ENCODE measurements at places on chromosomes 1 and 21.

GRCh38 chr1:59005491-59006288 is 221.8 kb upstream of the JUN start:
- DNase-seq = no peak

DNA sequence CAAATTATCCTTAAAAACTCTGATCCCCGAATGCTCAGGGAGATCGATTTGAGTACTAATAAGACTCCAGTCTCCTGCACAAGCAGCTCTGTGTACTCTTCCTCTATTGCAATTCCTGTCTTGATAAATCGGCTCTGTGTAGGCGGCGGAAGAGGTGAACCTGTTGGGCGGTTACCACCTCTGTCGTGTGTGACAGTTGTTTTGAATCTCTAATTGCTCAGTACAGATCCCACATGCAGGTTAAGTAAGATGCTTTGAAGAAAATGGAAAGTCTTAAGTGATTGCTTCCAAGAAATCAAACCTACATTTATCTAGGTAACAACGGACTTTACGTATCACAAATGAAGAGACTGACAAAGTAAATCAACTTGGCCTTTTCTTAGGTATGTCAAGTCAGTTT is 35.5 kb downstream of the COA6 start:
- DNase-seq = no peak

DNA sequence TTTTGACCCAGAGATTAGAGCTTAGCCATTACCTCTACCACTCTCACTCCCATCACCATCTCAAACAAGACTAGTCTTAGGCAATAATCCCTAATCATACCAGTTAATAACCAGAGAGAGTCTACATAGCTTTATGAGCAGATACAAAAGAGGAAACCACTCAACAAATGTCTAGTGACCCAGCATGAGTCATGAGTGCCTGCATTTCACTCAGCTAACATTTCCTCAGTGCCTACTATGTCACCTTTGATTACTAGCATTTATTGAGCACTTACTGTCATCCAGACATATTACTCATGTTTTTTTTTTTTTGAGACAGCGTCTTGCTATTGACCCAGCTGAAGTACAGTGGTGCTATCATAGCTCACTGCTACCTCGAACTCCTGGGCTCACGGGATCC is 35.9 kb upstream of the GALNT2 start:
- DNase-seq = no peak

DNA sequence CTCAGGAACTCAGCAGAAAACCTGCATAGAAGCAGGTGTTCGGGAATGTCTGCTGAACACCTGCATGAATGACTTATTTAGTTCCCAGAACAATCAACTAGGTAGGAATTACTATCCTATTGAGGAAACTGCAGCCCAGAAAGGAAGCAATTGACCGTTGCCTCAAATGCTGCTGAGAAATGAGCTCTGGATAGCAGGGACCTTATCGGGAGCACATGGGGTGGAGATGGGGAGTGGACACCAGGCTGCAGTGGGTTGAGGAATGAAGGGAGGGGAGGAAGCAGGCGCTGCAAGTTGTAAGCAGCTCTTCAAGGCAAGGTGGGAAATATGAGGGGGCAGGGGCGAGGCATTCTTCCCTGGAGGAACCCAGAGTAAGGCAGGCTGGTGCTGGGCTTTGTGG is 10.8 kb upstream of the CDCP2 start:
- DNase-seq = no peak

DNA sequence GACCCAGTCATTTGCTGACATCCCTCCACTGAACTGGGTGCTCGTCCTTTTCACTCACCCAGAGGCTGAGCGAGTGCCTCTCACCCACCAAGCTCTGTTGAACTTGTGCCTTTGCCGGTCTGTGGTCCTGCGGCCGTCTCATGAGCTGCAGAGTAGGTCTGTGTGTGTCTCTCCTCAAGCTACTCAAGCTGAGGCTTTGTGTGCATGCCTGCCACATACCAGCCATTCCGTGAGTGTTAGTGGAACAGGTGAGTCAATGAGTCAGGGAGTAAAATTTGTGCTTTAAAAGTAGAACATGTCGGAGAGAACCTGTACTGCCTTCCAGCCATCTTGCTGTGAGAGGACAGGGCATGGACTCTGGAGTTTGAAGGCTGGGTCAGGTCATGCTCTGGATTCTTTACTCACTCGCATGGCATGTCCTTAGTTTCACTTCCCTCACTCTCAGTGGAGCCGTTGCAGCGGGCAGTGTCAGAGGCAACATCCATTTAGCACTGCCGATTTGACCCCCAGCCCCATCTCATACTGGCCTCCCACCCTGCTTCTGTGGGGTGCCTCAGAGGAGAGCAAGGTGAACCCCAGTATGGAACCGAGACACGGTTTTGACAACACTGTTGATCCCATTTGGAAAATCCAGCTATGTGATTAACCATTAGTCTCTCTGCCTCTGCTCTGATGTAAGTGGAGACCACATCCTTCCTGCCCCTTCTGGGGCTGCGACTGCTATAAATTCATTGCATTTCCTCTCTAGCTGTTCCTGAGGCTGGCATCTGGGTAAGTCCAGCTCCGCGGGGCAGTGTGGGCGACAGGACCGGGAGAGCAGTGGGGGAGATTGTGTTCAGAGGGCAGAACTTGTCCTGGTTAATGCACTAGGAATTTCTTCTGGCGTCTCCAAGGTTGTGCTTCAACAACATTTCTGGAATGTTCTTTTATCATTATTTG is at the start of gene NLRP3:
Gene NLRP3 (plus strand): TSS at position 751 of the 939 bp plus-strand sequence. CDS start 2,628 bp downstream, outside the sequence.
- peak; percentile 34 for DNase-seq

DNA sequence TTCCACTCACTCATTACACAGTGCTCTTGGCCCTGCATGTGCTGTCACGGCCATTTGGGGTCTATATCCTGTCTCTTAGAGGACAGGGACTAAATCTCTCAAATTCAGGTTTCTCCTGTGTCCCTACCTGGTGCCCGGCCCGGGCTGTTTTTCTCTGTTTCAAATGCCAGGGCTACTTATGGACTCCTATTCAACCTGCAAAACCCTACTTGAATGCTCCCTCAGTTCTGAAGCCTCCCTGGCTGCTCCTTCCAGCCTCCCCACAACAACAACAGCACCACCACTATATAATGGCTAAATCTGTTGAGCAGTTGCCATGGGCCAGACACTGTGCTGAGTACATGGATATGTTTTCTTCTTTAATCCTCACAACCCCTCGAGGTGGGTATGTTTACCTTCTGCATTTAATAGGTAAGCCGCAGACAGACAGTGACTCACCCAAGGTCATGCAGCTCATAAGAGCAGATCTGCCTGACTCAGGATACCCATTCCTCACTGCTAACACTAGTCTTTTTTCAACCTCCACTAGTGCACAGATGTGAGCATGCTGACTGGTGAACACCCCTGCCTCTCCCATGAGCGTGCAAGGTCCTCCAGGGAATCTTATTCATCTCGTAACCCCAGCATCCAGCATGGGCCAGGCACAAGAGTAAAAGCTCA is 29.9 kb downstream of the DHRS3 start:
- peak; percentile 14 for DNase-seq

DNA sequence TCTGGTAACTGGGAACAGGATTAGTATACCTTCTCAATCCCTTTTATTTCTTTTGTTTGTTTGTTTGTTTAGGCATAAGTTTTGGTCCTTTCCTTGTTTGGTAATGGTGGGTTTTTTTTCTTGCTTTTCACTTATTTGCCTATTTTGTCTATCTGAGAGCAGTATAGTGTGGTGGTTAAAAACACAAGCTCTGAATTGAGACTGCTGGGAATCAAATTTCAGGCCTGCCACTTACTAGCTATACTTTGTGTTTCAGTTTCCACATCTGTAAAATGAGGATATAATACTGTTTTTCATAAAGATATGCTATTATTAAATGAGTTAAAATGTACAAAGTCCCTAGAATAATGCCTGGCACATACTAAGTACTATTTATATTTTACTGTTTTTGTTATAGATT is 81.6 kb upstream of the IVNS1ABP start:
- DNase-seq = no peak

GRCh38 chr1:218402786-218403120 is 57.6 kb downstream of the TGFB2 start:
- no peak for DNase-seq

DNA sequence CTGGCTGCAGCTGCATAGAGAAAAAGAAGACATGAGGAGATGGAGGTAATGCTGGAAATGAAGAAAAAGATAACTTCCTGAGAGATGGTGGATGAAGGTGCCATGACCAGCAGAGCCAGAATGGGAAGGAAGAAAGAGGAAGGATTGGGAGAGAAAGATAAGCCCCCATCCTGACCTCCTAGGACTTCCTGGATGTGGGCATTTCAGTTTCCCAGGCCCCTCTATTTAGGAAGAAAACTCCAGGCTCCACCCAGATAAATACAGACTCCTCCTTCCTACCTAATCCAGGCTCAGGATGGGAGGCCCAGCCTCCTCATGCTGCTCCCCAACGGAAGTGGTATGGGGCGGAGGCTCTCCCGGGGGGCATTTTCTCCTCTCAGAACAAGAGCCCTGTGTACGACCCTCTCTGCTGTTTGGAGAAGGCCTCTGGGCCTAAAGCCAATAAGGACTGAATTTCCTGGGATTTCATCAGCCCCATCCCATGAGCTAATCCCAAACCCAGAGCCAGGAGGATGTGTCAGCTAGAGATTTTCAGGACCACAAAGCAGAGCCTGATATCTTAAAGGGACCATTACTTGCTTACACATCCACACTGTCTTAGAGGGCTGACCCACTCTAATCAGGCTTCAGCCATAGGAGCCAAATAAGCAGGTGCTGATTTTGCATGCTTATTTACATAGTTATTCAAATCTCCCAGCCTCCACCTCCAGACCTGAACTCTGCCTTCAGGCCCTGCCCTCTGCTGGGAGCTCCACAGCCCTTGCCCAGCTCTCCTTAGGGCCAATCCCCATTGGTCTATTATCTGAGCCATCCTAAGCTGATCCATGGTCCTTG is 5.1 kb upstream of the ARHGEF2 start:
- peak; percentile 67 for DNase-seq

DNA sequence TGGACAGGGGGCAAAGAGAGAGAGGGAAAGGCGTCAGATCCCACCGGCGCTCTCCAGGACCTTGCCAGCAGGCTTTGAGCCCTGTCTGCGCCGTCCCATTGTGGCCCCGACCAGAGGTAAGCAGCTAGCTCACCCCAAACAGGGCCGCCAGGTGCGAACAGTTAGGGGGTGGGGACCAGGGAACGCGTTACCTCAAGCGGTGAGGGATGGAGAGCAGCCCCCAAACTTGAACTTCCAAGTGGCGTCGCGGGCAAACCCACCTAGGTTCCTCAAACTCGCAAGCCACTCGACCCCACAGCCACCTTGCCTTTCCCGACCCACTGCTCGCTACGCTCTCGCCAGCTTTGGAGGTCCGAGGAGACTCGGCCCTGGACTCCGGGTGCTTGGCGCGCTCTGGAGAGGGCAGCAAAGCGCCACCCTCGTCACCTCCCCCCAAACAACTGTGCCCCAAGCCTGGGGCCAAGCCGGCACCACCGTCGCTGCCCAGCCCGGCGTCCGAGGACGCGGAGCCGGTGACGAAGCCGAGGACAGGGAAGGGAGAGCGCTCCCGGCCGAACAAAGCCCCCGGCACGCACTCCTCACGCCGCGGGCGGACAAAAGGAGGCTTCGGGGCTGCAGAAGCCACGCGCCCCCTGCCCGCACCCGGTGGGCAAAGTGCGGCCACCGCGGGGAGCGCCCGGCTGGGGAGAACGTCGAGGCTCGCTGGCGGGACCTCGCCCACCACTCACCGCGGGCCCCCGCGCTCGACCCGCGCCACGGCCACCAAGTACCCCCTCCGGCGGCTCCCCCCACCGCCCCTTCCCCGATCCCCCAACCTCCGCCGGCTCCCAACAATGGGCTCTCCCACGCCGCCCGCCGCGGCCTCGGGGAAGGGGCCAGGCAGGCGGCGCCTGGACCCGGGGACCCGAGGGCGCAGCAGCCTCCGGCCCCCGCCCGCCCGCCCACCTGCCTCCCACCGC is 976 bp downstream of the SSBP3 start:
- no peak for DNase-seq

GRCh38 chr1:185426848-185427247 is 109.8 kb upstream of the IVNS1ABP start:
- DNase-seq = no peak

DNA sequence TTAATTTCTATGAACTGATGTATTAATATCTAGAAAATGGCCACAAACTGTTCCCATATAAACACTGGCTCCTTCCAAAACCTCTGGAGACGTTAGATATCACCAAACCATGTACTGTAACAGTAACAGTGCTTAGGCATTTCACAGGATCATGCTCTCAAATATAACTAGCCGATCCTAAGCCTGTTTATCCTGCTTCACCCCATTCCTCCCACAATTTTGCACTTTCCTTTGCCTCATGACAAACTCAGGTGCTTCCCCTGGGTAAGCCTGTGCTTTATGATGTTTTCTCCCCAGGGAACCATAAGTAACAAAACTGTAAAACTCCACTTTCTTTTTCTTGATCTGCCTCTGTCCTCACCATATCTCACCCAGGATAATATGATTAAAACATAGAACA is 452.3 kb downstream of the PLA2G4A start:
- no peak for DNase-seq

- DNase-seq = no peak
These were observed 40.5 kb downstream of the S100B start for GRCh38 chr21:46564391-46564790.

DNA sequence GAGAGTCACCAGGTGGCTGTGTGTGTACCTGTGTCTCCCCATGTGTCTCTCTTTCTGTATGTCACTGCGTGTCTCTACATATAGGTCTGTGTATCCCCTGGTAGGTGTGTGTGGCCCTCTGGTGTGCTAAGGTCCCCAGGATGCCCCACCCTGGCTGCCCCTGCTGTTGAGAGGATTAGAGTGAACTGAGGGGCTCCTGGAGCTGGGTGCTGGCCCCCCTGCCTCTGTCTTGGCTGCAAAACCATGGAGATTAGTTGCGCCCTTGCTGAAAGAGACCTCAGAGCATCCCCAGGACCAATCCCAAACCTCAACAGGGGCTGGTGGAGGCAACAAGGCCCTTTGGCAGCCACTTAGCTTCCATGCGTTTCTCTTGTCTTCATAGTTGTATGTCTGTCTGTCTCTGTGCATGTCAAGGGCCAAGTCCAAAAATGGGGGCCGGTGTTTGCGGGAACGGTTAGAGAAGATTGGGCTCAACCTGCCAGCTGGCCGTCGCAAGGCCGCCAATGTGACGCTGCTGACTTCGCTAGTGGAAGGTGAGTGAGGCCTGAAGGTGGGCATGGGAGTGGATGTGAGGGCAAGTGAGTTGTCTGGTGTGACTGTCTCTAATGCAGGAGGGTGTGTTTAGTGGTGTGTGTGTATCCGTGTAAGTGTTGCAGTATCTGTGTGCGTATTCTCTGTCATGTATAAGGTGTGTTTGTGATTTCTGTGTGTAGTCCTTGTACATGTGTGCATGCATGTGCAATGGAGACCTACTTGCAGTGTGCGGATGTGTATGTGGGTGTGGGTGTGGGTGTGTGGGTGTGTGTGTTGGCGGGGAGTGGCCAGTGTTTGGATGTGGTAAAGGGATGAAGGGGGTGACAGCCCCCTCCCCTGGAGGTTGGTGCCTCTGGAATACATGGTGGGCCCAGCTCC is 16.7 kb downstream of the TFAP2E start:
- no peak for DNase-seq

- DNase-seq = no peak
These were observed 58.4 kb upstream of the PROX1 start for GRCh38 chr1:213929398-213929797.

- DNase-seq = no peak
These were observed 129.8 kb downstream of the PIK3R3 start for GRCh38 chr1:46002551-46003150.
